DMS 273 treated with DMSO at 0.1 percent for 48 hours (cell line): ENCODE measurements at places on chromosomes 12 and 14.

- no peak for DNase-seq
Measured at GRCh38 chr14:65412856-65413738, 567 bp downstream of the FUT8 start.

GRCh38 chr12:38110026-38110699 is 206.4 kb upstream of the ALG10B start:
- no peak for DNase-seq

DNA sequence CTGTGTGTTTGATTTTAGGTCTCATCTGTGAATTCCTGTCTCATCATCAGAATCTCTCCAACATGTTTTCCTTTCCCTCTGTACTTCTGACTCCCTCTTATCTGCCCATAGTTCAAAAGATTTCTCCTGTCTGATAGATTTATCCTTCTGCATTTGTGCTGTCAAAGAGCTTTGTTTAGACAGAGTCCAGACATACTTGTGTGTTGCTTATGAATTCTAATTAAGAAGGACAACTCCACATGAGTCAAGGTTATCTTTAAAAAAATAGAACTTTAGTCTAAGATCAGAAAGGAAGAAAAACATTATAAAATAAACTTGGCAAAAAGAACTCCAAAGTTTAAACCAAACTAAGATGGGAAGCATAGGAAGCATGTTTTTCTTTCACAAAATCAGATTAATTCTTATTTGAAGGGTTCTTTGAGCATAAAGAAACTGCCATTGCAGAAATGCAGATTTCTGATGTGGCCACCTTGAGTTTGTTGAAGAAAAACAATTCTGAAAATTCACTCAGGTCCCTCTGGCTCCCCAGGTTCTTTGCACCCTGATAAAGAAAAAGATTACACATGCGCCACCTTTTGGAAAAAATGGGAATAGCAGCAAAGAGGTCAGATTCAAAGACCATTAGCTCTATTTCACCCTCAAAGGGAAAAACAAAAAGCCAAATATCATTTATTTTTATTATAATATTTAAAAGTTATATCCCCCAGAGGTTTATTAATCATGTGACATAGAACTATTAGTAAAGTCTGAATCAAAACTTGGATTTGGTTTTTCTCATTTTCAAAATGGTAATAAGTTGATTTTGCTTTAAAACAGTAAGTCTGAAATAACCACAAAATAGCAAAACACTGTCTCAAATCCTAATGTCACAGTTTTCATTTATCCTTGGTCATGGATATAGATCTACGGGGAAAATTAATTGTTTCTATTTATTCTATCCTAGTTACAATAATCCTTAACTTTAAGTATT is 143.7 kb upstream of the DCN start:
- no peak for DNase-seq

DNA sequence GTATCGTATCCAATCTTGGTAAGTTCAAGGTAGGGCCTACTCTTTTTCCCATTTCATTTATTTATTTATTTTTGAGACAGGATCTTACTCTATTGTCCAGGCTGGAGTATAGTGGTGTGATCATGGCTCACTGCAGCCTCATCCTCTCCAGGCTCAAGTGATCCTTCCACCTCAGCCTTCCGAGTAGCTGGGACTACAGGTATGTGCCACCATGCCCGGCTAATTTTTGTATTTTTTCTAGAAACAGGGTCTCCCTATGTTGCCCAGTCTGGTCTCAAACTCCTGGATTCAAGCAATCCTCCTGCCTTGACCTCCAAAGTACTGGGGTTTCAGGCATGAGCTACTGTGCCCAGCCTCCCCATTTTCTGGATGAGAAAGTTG is 57.2 kb downstream of the CLMN start:
- DNase-seq = no peak

DNA sequence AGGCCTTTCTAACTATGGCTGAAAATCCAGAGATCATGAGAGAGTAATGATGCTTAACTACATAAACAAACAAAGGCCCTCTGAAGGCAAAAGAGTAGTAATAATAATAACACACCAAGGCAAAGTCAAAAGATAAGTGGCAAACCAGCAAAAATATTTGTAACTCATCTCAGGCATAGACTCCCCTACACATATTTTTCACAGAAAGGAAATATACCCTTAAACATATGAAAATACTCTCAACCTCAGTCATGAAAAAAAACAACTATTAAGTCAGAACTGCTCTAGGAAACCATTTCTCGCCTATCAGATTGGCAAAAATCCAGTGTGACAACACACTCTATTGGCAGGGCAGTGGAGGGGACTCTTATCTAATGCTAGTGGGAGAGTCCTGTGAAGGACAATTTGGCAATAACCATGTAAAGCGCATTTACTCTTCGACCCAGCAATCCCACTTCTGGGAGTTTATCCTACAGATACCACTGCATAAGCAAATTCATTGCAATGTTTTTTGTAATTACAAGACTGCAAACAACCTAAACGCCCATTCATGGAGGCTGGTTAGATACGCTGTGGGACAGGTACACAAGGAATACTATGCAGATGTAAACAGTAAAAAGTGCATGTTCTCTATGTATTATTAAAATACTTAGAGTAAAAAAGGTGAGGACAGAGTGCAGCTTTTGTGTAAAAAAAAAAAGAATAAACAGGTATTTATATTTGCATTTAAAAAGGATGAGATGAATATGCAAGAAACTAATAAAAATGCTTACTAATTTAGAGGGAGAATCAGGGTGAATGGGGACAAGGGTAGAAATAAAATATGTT is 26.0 kb upstream of the IL22 start:
- DNase-seq = no peak

DNA sequence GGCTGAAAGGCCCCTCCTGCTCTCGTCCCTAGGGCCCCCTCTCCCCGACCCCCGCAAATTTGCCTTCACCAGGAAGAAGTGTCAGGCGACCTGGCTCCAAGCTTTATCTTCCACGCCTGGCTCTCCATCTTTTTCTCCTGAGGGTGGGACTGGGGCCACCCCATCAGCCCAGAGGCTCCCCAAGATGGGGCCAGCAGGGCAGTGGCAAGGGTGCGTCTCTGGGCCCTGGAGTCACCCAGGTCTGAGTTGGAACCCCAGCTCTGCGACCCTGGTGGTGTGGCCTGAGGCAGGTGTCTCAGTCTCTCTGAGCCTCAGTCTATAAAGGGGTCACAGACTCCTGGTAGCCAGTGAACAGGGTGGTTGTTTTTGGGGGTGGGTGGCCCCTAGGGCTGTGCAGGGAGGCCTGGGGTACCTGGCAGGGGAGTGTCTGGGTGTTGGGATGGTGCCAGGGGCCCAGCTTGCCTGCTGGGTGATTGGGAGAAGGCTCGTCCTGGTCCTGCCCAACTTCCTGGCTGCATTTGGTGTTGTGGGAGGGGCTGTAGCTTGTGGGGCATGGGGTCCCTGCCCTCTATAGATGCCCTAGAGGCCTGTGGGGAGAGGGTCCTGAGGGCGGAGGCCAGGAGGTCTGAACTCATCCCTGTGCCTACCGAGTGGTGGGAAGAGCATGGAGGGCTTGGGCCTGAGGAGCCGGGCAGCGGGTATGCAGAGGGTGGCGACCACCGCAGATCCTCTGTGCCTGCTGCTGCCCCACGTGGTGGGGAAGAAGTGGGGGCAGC is 7.6 kb downstream of the KIF26A start:
- DNase-seq = no peak

DNA sequence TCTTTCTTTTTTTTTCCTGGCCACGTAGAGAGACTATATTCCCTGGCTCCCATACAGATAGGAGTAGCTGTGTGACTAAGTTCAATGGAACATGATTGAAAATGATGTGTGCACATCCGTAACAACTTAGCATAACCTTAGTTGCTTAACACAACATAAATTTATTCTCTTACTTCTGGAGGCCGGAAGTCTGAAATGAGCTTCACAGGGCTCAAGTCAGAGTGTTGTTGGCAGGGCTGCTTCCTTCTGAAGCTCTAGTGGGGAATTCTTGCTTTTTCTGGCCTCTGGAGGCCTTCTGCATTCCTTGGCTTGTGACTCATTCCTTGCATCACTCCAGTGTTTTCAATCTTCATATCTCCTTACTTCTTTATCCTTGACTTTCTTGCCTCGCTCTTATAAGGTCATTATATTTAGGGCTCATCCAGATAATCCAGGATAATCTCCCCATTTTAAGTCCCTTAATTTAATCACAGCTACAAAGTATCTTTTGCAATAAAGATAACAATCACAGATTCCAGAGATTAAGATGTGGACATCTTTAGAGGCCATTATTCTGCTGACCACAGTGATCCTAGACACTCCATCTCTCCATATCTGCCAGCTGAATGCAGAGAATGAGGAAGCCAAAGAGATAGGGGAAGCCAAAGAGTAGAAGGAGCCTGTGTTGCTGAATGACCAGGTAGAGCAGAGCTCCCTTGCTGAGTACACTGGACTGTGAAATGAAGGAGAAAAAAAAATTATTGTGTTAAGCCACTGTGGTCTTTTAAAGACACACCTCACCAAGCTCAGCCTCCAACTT is 21.0 kb upstream of the SNX6 start:
- no peak for DNase-seq

DNA sequence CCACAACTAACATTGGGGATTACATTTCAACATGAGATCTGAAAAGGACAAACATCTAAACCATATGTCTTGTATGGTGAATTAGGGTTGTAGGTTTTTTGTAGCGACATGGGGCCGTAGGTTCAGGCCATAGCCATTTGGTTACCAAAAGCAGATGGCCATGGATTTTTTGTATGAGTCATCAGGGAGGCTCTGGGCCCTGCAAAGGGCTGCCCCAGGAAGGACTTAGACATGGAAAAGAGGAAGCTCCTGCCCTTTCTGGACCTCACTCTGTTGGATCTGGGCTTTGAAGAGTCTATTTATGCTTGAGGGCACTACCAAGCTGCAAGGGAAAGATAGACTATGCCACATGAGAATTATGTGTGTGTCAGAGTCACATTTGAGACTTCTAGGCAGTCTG is 89.3 kb upstream of the DHRS4 start:
- DNase-seq = peak; percentile 17

- no peak for DNase-seq
Measured at GRCh38 chr14:75426332-75427125, 1.3 kb upstream of the JDP2 start.

DNA sequence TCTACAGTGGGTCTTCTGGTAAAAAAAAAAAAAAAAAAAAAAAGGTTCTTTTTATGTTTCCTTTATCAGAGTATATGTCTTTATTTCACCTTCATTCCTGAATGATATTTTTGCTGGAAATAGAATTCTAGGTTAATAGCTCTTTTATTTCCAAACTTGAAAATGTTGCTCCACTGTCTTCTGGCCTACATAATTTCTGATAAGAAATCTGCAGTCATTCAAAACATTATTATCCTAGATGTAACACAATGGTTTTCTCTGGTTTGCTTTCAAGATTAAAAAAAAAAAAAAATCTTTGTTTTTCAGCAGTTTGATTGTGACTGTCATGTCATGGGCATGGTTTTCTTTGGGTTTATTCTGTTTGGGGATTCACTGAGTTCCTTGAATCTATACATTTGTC is 19.5 kb downstream of the DCP1B start:
- no peak for DNase-seq

DNA sequence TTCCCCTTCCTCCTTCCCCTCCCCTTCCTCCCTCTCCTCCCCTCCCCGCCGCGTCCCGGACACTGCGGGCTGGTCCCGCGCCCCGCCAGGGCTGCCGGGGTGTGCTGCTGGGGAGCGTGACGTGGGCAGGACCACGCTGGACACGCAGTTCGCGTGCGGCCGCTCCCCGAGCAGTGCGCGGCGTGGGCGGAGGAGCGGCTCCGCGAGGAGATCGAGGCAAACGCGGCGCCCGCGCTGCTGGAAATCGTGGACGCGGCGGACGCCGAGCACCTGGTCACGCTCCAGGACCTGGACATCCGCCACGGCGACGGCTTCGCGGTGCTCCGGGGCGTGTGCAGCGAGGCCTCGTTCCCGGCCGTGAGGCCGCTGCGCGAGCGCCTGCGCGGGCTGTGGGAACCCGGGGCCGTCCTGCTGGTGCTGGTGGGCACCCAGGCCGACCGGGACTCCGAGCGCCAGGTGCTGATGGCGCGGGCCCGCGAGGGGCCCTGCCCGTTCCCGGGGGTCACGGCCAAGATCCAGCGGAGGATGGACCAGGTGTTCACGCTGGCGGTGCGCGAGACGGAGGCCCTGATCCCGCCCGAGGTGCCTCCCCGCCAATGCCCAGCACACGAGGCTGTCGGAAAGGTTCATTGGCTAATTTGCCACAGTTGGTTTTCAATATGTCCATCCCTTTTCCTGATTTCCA is 84.3 kb downstream of the TNFAIP2 start:
- no peak for DNase-seq

DNA sequence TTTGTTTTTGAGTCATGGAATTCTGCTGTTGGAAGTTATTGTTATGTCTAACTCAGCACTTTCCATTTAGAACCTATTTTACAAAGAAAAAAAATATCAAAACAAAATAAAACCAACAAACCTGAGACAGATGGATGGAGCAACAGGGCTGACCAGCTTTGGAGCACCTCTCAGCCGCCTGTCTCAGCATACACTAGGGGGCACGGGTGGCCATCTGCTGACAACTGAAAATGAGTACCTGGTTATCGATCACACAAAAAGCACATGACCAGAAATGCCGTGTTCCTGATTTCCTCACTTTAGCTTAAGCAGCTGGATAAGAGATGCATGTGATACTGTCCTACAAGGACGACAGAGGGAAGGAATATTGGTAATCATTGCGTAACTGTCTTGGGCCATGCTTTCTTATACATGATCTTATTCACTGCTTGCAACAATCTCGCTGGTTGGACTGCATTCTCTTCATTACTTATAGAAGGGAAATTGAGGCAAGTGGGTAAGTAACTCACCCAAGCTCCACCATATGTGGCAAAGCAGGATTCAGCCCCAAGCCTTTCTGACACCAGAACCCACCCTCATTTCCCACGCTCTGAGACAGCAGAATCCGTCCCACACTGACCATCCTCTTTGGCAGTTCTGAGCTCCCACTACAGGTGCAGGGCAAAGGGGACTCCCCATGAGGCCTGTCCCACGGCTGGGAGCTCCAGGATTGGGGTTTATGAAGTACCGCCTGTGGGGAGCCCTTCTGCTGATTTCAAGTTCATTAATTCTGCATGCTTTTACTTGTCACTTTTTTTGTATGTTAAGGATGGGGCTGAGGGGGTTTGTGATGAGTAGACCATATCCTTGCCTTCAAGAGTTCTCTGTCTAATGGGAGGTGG is 43.5 kb downstream of the C14orf132 start:
- no peak for DNase-seq
